ENCODE measurements at places on chromosomes 1 and 21.

DNA sequence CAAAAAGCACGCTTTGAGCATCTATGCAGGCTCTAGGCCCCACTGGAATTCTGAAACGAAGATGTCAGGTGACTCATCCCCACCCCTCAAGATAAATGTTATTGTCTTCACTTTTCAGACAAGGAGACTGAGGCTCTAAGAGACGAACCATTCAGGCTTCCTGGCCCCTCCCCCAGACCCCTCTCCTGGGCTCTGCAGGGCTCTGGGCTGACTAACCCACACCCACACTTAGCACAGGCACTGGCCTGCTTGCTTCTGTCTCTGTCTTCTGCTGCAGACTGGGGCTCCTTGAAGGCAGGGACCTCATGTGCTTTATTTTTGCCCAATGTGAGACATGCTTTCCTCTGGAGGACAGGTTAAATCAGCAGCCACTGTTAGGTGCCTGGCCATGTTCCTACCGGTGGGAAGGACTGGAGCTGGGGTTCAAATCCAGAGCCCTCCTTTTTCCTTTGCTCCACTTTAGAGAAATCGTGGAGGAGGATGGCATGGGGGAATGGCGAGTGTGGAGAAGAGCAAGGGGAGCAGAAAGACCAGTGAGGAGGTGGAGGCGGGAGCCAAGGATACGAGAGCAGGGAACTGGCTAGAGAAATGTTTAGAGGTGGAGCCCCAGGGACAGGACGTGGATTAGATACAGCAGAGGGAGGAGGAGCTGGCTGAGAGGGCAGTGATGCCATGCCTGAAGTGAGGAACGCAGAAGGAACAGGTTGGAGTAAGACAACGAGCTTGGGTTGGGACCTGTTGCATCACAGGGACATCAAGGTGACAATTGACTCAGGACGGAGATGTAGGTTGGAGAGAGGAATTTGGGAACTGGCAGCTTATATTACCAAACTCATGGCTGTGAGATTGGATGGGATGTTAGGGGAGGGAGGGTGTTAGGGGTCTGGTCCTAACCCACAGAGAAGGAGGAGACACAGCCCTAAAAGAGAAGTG, 1.7 kb downstream of the TMEM125 start:
- no peak for DNase-seq

- DNase-seq, result no peak
Measured at GRCh38 chr1:153612111-153612754, 704 bp downstream of the S100A16 start.

DNA sequence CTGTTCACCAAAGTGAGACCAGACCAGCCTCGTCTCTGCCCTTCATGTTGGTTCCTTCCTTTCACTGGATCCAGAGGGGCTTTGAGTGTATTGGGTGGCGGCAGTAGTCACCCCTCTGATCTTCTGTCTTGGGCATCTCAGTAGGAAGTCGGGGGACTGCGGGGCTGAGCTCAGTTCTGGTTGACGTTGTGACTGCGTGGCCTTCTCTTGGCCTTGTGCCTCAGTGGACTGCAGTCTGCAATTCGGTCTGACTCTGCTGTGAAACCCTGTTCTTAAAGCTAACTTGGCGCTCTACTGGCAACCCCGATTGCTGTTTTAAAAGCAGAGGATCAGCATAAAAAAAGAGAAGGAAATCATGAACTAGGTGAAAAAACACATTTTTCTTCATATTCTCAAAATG, 56.7 kb downstream of the SLC37A1 start:
- DNase-seq, result no peak

GRCh38 chr1:152002960-152003359, 9.3 kb upstream of the S100A10 start:
- DNase-seq, result no peak

GRCh38 chr21:44643741-44644310, 2.4 kb upstream of the KRTAP10-11 start:
- no peak for DNase-seq

- no peak for DNase-seq
Measured at GRCh38 chr1:50416553-50417453, 6.4 kb downstream of the DMRTA2 start.

GRCh38 chr1:19439464-19440171, 45.7 kb downstream of the CAPZB start:
- DNase-seq, result no peak

- DNase-seq, result no peak
Measured at GRCh38 chr1:36091698-36092097, 3.0 kb downstream of the ADPRS start.
